ENCODE measurements at places on chromosomes 7 and 10. TPM values are rescaled to one million over a fixed set of nuclear protein-coding genes. Genes with fewer than 3 reads are reported as not detected.

DNA sequence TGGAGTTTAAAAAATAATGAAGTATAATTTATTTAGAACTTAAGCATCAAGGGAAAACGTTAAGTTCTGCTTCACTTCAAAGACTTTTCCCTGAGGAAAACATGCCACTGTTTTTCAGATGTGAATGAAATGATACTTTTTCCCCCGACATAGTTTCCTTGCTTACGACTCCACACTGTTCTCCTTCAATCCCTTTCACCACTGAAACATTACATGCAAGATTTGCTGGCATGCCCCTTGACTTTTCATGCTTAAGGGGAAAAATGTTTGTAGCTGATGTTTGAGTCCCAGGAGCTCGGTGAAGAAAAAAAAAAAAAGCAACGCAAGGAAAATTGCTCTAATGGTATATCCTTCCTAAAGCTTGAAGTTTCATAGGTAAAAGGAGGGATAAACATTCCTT, 10.0 kb downstream of the GLI3 start:
- DNase-seq: no peak

The MSMB gene
- total RNA-seq: not detected

The ZNF488 gene
- total RNA-seq: 0.11 TPM

DNA sequence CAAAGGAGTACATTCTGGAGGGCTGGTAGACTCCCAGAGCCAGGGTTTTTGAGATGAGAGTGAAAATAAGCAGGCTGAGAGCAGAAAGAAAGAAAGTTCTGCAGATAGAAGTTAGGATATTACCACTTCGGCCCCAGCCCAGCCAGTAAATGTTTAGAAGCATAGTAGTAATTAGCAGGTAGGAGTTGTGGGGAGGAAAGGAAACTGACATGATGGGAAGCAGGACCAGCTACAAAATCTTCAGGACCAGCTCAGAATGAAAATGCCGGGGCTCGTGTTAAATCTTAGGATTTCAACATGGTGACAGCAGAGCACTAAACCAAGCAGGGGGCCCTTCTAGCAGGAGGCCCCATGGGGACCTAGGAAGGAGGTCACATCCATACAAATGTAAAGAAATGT, 28.7 kb downstream of the PRSS2 start:
- DNase-seq: no peak

All from HT1080 (cell line).